ENCODE measurements at places on chromosomes 12 and 14.

- DNase-seq: no peak
Observed at GRCh38 chr12:82663893-82664292, 22.8 kb upstream of the TMTC2 start.

- DNase-seq: no peak
Observed at GRCh38 chr14:51024377-51024776, 70.5 kb downstream of the TRIM9 start.

DNA sequence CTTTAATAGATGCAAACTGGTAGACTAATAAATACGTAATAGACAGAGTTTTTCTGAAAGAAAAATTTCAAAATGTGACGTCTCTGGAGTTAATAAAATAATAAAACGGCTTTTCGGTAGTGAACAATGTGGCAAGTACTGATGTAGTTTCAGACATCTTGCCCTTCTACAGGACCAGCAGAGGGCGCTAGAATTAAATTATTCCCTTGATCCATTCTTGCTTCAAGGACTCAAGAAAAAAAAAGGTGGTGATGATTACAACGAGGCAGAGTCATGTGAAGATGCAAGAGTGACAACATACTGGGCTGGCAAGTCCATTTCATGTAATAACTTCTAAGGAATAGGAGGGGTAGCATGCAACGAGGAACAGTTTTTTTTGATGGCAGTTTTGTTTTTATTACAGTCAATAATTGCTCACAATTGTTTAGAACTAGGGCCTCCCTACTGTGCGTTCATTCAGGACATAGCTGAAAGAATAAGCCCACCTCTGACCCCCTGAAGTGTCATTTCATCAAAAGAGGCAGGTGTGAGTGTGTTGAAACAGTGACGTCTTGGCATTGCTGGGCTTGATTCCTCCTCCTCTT is 101.0 kb upstream of the GZMB start:
- DNase-seq: peak; percentile 7

DNA sequence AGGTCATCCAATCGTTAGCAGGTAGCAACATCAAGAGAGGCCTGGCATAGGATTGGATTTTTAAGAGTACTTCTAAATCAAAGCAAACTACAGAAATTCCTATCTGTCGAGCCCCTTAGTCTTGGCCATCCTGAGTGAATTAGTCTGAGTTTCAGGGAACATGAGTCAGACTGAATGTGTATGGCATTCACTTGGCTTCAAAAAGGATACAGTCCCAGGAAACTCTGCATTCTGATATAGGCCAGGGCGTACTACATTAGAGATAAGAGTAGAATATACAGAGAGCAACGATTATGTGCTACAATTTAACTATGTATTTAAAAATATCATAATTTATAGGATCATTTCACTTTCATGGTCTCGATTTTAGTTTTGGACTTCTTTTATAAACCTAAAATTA is 242.2 kb downstream of the SOX5 start:
- no peak for DNase-seq

DNA sequence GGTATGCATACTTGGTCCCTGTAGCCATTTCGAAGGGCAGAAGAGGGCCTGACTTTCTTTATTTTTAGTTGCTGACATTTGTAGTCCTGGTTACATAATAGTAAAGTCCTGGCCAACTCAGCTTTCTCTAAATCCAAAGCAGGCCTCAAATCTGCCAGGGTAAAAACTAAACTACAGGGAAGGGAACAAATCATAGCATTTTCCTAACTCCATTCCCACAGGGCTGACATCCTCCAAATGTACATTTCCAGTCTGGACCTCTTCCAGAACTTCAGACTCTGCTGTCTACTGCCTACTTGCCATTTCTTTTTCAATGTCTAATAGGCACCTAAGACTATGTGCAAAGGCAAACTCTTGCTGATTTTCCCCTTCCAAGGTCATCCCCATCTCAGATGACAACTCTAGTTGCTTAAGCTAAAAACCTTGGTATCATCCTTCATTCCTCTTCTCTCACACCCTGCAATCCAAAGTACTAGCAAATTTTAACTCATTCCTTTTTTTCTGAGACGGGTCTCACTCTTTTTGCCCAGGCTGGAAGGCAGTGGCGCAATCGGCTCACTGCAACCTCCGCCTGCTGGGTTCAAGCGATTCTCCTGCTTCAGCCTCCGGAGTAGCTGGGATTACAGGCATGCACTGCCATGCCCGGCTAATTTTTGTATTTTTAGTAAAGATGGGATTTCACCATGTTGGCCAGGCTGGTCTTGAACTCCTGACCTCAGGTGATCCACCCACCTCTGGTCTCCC is 2.0 kb downstream of the DDIT3 start:
- no peak for DNase-seq

GRCh38 chr12:1914114-1914911 is 4.1 kb downstream of the CACNA2D4 start:
- DNase-seq: no peak

DNA sequence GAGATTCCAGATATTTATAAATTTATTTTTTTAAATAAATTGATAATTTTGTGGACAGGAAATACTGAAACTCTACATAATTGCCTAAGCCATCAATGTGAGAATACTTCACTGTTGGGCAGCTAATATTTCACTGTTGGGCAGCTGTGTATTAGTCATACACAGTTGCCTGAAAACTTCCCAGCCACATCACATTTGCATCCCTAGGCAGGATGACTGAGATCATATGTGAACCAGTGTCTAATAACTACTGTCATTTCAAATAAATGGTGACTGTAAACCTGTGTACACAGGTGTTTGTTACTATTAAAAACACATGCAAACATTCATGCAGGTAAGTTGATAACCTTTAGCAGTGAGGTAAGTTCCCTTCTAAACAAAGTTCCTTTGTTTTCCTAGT is 43.9 kb downstream of the TMTC3 start:
- DNase-seq: no peak

GRCh38 chr12:40378691-40379090 is 153.9 kb downstream of the LRRK2 start:
- no peak for DNase-seq

GRCh38 chr12:4540170-4540569 is 1.5 kb downstream of the RAD51AP1 start:
- DNase-seq: no peak

DNA sequence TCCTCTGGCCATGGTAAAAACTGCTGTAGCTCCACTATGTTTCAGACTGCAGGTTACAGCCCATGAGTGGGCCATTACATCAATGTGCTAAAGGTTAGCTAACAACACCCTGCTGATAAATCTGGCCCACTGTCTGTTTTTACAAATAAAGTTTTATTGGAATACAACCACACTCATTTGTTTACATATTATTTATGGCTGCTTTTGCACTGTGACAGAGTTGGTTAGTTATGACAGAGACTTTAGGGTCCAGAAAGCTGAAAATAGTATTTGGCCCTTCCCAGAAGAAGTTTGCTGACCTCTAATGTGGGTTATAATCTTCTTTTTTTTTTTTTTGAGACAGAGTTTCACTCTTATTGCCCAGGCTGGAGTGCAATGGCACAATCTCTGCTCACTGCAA is 134.2 kb upstream of the PWP1 start:
- no peak for DNase-seq
